ENCODE measurements at places on chromosomes 11 and 22. TPM values are rescaled to one million over a fixed set of nuclear protein-coding genes. Genes with fewer than 3 reads are reported as not detected.

PTPRCAP gene
- total RNA-seq, result not detected

MS4A4A gene
- not detected for total RNA-seq

HOATZ gene
- not detected for total RNA-seq

THY1 gene
- not detected for total RNA-seq

MUC6 gene
- total RNA-seq, result not detected

KDELR3 gene
- total RNA-seq, result 250 TPM

GRAP2 gene
- total RNA-seq, result not detected

TREH gene
- total RNA-seq, result not detected

APOBEC3B gene
- 20.1 TPM for total RNA-seq

F2 gene
- 0.71 TPM for total RNA-seq

DNA sequence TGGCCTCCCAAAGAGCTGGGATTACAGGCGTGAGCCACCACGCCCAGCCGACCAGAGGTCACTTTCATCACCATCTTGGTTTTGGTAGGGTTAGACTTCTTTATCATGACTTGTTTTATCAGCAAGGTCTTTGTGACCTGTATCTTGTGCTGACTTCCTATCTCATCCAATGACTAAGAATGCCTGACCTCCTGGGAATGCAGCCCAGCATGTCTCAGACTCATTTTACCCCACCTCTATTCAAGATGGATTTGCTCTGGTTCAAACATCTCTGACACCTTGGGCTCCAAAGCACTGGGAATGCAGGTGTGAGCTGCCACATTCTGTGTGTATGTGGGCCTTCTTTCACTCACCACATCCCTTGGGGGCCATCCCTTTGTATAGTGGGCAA lies 5.1 kb upstream of the TALDO1 start:
- no peak for DNase-seq

DNA sequence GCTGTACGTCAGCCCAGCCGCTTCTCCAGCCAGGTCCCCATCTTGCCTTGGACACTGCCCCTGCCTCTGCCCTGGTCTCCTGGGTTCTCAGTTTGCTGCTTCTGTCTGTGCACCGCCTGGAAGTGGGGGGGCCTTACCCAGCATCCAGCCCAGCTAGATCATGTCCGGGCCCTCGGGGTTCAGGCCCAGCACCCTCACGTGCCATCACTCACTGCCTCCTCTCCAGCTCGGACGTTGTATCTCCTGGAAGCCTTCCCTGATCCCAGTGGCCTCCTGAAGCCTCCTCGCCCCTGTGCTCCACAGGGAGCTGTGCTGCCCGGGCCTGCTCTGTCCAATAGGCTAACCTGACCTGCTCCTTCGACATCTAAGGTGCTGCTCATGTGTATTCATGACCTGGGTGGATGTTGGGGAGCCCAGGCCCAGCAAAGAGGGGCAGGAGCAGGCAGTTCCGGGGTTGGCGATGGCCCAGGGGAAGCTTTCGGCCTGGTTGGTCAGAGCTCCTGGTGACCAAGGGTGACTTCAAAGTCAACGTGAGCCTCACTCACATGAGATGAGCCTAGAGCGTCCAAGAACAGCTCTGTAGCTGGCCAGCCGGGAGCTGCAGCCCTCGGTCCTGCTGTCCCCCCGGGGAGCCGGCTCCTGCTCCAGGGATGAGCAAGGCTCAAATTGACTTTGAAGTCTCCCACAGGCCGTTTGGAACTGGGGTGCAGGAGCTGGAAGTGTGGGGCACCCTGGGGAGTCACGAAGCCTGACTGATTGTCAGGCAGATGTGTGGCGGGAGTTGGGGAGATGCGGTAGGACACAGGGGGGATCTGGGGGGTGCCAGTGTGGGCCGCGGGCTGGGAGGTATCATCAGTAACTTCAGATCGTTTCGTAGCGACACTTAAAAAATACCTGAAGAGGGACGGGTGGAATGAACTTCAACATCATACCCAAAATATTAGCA lies 5.2 kb upstream of the ASCL2 start:
- DNase-seq, result no peak

DNA sequence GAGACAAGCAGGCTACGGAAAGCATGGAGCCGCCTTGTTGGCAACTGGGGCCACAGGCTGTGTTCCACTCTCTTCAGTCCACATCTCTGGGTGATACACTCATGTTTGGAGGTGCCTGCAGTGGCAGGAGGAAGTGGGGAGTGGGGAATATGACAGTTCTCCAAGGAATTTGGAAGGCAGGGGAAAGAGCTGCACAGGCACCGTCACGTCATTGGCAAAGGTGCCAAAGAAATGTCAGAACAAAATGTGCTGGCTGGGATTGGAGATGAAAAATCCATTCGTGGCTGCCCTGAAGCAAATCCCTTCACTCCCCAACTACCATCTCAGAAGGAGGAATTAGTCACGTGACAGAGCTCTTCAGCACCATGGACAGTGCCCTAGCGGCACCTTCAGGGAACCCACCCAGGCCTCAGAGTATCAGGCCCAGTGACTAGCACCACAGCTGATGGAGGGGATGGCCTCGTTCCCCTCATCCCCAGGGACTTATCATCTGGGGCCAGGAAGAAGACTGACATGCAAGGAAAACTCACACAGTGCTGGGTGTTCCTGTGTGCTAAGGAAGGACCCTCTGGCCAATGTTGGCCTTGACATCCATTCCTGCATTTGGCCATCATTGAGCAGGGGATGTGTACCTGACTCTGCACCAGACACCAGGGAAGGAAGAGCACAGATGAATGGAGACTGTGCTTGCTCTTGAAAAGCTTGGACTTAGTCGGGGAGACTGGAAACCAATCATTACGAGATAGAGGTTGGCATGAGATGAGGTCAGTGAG lies 48.5 kb upstream of the PRDM11 start:
- peak; percentile 51 for DNase-seq

DNA sequence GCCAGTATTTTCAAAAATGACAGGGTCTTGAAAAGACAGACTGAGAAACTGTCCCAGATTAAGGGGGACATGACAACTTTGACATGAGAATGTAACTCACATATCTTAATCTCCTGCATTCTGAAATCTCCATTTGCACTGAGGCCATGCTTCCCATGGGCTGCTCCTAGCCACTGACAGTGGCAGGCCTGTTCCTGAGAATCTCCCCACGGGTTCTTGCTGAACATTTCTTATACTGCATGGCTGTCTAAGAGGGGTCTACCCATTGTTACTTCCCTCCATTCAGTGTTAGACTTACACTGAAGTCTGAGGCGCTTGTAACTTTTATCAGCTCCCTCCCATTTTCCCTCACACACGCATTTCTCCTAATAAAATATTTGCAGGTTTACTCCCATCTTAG lies 1.5 kb downstream of the CEP295 start:
- no peak for DNase-seq

DNA sequence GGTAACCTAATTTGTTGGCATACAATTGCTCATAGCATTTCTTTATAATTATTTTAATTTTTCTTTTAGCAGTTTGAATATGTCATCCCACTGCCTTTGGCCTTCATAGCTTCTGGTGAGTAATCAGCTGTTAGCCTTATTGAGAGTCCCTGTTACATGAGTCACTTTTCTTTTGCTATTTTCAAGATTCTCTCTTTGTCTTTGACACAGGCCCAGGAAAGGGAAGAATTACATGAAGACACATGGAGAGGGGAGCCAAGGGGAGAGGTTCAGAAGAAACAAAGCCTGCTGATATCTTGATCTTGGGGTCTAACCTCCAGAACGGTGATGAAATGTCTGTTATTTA lies 418.2 kb downstream of the METTL15 start:
- DNase-seq, result peak; percentile 4

DNA sequence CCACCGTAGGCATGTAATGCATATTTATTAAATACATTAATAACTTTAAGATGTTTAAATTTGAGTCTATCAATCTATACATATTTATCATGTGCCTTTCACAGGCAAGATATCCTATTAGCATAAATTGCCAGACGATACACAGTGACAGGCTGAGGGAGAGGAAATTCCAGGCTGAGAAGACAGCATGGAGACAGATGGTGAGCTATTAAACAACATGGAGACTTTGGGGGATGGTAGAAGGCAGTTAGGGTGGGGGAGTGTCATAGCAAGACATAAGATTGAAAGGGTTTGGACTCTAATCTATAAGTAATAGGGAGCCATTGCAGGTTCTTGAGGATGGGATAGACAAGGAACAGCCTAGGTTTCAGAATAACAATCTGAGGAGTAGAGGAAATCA lies 138.5 kb downstream of the NXPE2 start:
- DNase-seq, result no peak

DNA sequence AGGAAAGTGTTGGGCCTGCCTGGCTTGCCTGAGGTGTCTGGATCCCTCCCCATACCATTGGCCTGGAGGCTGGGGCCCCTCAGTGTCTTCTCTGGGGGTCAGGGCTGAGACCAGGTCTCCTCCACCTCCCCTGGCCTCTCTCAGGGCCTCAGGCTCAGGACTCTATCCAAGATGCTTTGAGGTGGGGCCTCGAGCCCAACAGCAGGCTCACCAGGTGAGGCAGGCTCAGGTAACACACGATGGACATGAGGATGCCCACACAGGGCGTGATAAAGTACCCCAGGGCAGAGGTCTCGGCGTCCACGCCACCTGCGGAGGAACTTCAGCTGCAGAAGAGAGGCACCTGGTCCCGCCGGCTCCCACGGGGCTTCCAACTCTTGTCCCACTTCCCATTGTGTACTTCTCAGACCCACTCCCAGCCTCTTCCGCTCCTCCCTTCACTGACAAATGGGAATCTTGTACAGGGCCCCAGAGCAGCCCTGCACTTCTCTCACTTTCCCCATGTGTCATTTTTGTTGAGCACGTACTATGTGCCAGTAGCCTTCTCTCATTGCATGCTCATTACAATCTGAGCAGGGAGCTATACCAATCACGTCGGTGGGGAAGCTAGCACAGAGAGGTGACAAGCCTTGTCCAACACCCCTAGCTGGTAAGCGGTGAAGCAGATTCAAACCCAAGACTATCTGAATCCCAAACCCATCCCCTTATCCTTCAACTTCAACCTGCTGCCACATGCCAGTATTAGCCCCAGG lies 3.8 kb downstream of the SLC29A2 start:
- no peak for DNase-seq

GRCh38 chr11:10125522-10126133 lies 168.4 kb downstream of the SBF2 start:
- no peak for DNase-seq

- no peak for DNase-seq
Measured at GRCh38 chr11:15675683-15676082, 561.0 kb downstream of the INSC start.

DNA sequence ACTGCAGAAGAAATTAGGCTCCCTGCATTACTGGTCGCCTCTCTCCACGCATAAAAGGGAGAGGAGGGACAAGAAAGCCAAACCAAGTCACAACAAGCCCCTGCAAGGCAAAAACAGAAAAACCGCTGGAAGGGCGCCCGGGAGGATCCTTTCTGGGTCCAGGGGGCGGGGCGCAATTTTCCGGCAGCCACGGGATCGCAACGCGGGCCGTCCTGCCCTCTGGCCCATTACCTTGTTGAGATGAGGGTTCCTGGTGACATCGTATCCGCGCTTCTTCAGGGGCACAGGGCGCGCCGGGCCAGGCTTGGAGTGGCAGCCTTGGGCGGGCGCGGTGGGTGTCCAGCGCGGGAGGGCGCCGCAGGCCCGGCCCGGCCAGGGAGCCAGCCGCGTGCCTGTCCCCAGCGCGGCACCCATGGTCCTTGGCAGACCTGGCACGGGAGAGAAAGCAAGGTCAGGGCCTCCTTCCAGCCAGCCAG lies 847 bp downstream of the ME3 start:
- DNase-seq, result no peak

- DNase-seq, result no peak
Measured at GRCh38 chr11:2691355-2691761, 8.4 kb downstream of the KCNQ1OT1 start.

GRCh38 chr11:64583296-64584262 lies 7.4 kb upstream of the SLC22A12 start:
- peak; percentile 21 for DNase-seq

DNA sequence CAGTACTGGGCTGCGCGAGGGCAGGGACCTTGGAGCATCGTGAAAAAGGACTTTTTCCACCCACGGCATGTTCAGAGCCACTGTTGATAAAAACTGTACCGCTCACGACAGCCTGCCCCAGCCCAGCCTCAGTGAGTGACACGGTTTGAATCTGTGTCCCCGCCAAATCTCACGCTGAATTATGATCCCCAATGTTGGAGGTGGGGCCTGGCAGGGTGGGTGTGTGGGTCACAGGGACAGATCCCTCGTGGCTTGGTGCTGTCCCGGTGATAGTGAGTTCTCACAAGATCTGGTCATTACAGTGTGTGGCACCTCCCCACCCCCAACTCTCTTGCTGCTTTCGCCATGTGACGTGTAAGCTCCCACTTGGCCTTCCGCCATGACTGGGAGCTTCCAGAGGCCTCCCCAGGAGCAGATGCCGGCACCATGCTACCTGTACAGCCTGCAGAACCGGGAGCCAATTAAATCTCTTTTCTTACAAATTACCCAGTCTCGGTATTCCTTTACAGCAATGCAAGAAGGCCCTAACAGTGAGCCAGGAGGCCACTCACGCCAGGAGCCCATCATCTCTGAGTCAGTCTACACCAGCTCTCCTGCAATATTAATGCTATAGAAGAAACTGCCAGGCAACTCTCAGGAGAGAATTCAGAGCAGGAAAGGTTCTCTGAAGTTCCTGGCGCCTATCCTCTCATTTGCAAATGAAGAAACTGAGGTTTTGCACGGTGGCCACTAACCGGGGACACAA lies 1.3 kb downstream of the TOLLIP start:
- no peak for DNase-seq

GRCh38 chr11:35641171-35641897 lies 21.2 kb upstream of the TRIM44 start:
- DNase-seq, result no peak

DNA sequence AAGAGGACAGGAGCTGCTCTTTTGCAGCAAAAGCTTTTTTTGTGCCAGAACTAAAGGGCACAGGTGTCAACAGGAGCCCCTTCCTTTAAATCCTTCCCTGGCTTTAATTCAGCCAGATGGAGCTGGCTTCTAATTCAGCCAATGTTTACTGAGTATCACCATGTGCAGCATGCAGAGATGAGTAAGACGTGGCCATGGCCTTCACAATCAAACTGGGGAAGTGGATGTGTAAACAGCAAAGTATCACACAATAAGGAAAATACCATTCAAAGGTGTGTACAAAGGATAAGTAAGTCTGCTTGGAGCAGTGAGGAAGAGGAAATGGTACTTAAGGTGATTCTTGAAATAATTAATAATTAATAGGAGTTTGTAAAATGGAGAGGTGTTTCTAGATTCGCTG lies 243.4 kb downstream of the NXPE2 start:
- DNase-seq, result no peak

- DNase-seq, result no peak
Measured at GRCh38 chr22:30497466-30498150, 7.9 kb downstream of the SEC14L4 start.
